T-helper 17 cell (primary cell): ENCODE measurements at places on chromosomes 11 and 22.

DNA sequence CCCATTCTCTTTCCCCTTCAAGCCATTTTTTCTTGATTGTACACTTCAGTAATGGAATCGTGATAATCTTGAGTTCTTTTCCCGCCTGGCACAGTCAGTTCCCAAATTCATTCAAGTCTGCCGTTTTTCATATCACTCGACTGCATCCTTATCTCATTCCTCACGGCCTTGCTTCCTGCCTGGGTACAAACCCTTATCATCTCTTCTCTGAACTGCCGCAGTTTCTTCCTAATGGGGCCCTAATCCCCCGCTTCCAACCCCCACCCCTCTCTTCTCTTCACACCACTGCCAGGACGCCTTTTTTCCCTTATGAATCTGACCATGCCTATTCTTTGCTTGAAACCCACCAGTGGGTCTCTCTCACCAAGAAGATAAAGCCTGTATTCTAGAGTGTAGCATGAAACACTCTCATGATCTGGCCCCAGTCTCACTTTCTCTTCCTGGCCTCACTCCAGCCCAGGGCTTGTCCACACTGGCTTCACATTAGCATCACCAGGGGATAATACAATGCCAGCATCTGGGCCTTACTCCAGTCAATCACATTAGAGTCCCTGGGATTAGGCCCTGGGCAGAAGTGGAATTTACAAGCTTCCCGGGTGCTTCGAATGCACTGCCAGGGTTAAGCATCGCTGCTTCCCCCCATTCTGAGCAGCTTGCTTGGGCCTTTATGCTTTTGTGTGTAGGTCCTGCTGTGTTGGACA lies 102.1 kb downstream of the FBXO7 start:
- H3K36me3 ChIP-seq = no peaks in the 10 kb centered on the region
- H3K27ac ChIP-seq = no peak overlapping the region
- no peak overlapping the region for H3K4me3 ChIP-seq
- H3K4me1 ChIP-seq = no peaks in the 10 kb centered on the region
- H3K27me3 ChIP-seq = peaks cover 37% of the 10 kb centered on the region

DNA sequence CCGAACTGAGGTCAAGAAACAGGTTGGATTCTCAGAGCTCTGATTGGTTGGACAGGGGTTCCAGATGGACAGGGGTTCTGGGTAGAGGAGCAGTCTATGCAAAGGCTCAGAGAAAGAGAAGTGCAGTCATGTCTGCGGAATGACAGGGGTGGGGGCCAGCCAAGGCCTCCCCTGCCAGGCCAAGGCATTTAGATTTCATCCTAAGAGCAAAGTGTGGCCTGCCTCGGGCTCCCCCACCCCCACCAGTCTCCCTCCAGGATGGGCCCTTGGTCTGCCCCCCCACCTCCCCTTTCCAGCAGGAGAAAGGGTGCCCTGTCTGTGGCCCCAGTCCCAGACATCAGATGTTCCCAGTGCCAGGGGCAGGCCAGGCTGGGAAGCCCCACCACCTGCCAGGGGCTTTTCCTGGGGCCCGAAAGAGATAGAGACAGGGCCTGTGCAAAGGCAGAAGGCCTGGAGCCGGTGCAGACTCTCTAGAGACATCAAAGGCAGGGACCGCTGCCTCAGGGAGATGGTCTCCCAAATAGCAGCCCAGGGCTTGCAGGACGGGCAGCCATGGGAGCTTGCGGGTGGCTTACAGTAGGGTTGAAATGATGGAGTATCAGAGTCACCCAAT lies 9.4 kb downstream of the SUSD2 start:
- H3K27ac ChIP-seq = peak overlapping the region; percentile 67
- no peaks in the 10 kb centered on the region for H3K4me1 ChIP-seq
- H3K27me3 ChIP-seq = no peaks in the 10 kb centered on the region

- H3K4me3 ChIP-seq = no peak overlapping the region
- H3K4me1 ChIP-seq = peaks cover 11% of the 10 kb centered on the region
- peaks cover 11% of the 10 kb centered on the region for H3K36me3 ChIP-seq
Measured at GRCh38 chr11:95991101-95991500, 67.2 kb upstream of the MTMR2 start.

DNA sequence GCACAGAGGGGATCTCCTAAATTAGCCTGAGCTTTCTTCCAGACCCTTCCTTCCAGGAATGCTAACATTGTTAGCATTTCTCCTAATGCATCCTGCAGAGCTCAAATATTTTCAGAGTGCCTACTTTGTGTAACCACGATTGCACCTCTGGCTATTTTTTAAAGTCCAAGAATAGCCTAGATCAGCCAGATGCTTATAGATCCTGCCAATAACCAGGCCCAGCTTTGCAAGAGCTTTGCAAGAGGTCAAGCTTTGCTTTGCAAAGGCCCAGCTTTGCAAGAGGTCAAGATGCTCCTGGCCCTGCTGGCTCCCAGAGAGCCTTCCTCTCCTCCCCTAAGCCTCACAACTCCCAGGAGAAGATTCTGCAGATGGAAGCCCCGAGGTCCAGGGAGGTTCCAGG lies 491.9 kb downstream of the MN1 start:
- H3K36me3 ChIP-seq = no peaks in the 10 kb centered on the region
- no peak overlapping the region for H3K27ac ChIP-seq
- H3K4me1 ChIP-seq = no peaks in the 10 kb centered on the region
- H3K4me3 ChIP-seq = no peak overlapping the region
- DNase-seq = no peak

- H3K4me3 ChIP-seq = no peak overlapping the region
- H3K27me3 ChIP-seq = peaks cover 18% of the 10 kb centered on the region
- H3K27ac ChIP-seq = no peak overlapping the region
- no peaks in the 10 kb centered on the region for H3K4me1 ChIP-seq
- DNase-seq = no peak
- no peaks in the 10 kb centered on the region for H3K36me3 ChIP-seq
Measured at GRCh38 chr11:30478923-30479322, 107.2 kb downstream of the MPPED2 start.

- no peak overlapping the region for H3K27ac ChIP-seq
- DNase-seq = no peak
- H3K27me3 ChIP-seq = peaks cover 23% of the 10 kb centered on the region
- H3K4me1 ChIP-seq = no peaks in the 10 kb centered on the region
Measured at GRCh38 chr22:47808236-47808635, 1045.8 kb downstream of the TBC1D22A start.

DNA sequence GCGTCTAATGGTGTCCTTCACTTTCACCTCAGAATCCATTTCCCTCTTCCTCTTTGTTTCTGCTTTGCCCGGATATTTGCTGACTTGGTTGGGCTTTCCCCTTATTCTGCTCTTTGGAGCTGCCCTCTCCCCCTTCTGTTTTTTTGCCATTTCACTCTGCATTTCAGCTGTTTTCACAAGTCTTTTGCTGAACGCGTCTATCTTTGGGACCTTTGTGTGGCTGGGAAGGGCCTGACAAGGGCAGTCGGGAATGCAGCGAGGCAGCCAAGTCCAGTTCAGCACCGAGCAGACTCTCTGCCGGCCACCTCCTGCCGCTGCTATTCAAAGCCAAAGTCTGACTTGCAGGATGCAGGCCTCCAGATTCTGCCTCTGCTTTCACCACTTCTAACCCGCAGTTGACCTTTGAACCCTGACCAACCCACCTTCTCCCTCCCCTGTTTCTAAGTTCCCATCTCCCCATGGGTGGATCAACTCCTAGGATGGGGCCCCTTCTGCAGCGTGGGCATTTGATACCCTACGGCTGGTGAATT lies 38.2 kb downstream of the FEZ1 start:
- no peak for DNase-seq
- H3K4me1 ChIP-seq = peaks cover 5% of the 10 kb centered on the region
- H3K27me3 ChIP-seq = peaks cover 16% of the 10 kb centered on the region
- H3K4me3 ChIP-seq = no peak overlapping the region

DNA sequence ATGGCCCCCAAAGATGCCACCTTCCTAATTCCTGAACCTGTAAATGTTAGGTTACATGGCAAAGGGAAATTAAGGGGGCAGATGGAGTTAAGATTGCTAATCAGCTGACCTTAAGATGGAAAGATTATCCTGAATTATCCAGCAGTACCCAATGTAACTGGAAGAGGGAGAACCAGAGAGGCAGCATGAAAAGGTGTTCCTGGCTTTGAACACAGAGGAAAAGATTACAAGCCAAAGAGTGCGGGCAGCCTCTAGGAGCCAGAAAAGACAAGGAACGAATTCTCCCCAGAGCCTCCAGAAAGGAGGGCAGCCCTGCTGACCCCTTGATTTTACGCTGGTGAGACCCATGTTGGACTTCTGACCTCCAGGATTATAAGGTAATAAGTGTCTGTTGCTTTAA lies 15.1 kb upstream of the THRSP start:
- DNase-seq = no peak
- H3K27ac ChIP-seq = no peak overlapping the region
- peaks cover 5% of the 10 kb centered on the region for H3K27me3 ChIP-seq
- peaks cover 8% of the 10 kb centered on the region for H3K4me1 ChIP-seq
- H3K36me3 ChIP-seq = no peaks in the 10 kb centered on the region

- DNase-seq = no peak
- no peaks in the 10 kb centered on the region for H3K36me3 ChIP-seq
- H3K27ac ChIP-seq = no peak overlapping the region
- H3K4me1 ChIP-seq = no peaks in the 10 kb centered on the region
- H3K27me3 ChIP-seq = no peaks in the 10 kb centered on the region
Measured at GRCh38 chr11:1969776-1970175, 22.6 kb downstream of the MRPL23 start.

- H3K36me3 ChIP-seq = no peaks in the 10 kb centered on the region
- DNase-seq = no peak
- no peak overlapping the region for H3K27ac ChIP-seq
- H3K27me3 ChIP-seq = peaks cover 40% of the 10 kb centered on the region
- no peaks in the 10 kb centered on the region for H3K4me1 ChIP-seq
- H3K4me3 ChIP-seq = no peak overlapping the region
Measured at GRCh38 chr11:116598556-116598955, 174.2 kb downstream of the BUD13 start.

DNA sequence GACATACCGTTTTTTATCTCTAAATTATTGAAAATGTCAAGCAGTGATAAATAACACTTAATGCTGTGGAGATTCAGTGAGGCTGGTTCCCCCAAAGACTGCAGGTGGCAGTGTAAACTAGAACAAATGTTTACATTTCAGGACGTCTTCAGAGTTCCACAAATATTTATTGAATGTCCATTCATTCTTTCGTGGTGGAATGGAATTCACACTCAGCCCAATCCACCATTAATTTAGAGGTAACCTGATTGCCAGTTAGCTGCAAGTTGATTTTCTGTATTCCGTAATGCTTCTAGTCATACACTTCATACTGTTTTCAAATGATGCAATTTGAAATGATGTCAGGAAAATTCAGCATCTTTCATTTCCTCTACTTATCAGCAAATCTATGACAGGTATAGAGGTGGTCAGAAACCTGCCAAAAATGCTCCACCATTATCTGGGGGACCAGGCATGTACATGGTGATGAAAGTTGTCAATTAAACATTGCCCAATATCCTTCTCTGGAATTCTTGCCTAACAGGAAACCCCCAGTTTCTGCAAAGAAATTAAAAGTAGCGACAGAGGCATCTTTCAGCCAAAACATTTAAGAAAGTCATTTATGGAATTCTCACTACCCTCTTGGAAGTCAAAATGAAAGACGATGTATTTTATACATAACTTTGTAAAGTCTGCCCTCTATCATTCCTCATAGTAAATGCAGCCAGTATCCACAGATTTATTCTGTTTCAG lies 94.3 kb upstream of the BMAL1 start:
- peak overlapping the region; percentile 62 for H3K4me3 ChIP-seq
- peaks cover 4% of the 10 kb centered on the region for H3K4me1 ChIP-seq
- no peak for DNase-seq
- H3K27me3 ChIP-seq = peaks cover 20% of the 10 kb centered on the region
- H3K27ac ChIP-seq = no peak overlapping the region
- no peaks in the 10 kb centered on the region for H3K36me3 ChIP-seq

DNA sequence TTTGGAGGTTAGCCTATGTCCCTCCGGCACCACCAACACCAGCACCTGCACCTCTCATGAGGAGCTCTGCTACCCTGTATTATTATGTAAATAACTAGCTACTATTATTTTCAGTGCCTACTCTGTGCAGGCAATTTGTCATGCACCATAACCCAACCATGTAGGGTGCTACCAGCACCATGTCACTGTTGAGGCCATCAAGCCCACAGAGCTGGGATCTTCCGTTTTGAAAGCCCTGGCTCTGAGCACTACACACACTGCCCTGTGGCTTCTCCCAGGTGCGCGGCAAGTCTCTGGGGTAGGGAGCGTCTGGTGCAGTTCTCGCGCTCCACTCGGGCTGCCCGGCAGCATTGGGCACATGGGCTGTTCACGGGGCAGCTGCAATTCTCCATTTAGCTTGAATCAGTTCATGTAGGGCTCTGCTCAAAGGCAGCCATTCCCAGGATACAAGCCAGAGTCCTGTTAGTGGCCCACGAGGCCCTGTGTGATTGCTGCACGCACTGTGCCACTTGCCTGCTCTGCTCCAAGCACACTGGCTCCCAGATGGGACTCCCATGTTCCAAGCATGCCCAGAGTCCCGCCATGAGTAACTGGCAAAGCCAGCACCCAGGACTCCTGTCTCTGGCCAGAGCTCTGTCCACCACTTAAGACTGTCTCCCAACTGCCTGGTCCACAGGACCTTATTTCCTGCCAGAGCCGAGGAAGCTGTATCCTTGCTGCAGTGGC lies 42.5 kb upstream of the CDON start:
- no peaks in the 10 kb centered on the region for H3K36me3 ChIP-seq
- no peak for DNase-seq
- H3K4me3 ChIP-seq = no peak overlapping the region
- H3K4me1 ChIP-seq = peaks cover 3% of the 10 kb centered on the region

- peak overlapping the region; percentile 96 for H3K4me3 ChIP-seq
- peaks cover 30% of the 10 kb centered on the region for H3K4me1 ChIP-seq
- no peak for DNase-seq
- peaks cover 2% of the 10 kb centered on the region for H3K36me3 ChIP-seq
- peak overlapping the region; percentile 99 for H3K27ac ChIP-seq
Measured at GRCh38 chr11:59669611-59670009, 773 bp upstream of the PATL1 start.

GRCh38 chr11:128365044-128365443 lies 222.3 kb downstream of the ETS1 start:
- H3K27ac ChIP-seq = no peak overlapping the region
- no peaks in the 10 kb centered on the region for H3K36me3 ChIP-seq
- peaks cover 20% of the 10 kb centered on the region for H3K4me1 ChIP-seq
- H3K4me3 ChIP-seq = no peak overlapping the region
- H3K27me3 ChIP-seq = no peaks in the 10 kb centered on the region
- no peak for DNase-seq

DNA sequence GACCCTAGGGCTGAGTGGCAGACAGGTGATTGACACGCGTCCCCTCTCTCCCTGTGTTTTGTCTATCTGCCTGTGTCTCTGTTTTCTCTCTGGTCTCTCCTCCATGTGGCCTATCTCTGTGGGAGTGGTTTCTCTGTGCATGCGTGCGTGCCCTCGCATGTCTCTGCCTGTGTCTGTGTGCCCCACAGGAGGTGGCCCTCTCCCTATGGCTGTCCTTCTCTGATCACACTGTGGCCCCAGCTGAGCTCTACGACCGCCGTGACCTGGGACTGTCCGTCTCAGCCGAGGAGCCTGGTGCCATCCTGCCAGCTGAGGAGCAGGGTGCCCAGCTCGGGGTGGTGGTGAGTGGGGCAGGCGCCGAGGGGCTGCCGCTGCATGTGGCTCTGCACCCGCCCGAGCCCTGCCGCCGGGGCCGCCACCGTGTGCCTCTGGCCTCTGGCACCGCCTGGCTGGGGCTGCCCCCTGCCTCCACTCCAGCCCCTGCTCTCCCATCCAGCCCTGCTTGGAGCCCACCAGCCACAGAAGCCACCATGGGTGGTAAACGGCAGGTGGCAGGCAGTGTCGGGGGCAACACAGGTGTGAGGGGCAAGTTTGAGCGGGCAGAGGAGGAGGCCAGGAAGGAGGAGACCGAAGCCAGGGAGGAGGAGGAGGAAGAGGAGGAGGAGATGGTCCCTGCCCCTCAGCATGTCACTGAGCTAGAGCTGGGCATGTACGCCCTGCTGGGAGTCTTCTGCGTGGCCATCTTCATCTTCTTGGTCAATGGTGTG lies 11.6 kb downstream of the TMEM132A start:
- H3K4me1 ChIP-seq = peaks cover 11% of the 10 kb centered on the region
- no peak for DNase-seq
- H3K27me3 ChIP-seq = peaks cover 4% of the 10 kb centered on the region
- no peak overlapping the region for H3K27ac ChIP-seq
- H3K36me3 ChIP-seq = no peaks in the 10 kb centered on the region
